ENCODE measurements at places on chromosomes 7 and 10.

GRCh38 chr10:72808001-72808400, 85.5 kb upstream of the OIT3 start:
- DNase-seq: no peak

DNA sequence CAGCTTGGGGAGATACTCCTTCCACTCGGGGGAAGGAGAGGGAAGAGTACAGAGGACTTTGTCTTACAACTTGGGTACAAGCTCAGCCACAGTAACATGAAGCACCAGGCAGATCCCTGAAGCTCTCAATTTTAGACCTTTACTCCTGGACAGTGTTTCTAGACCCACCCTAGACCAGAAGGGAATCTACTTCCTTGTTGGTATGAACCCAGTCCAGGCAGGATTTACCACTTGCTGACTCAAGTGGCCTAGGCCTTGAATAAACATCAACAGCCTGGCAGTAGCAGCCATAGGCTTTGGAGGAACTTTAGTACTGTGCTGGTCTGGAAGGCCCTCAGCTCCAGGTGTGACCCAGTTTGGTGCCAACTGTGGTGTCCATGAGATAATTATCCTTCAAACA, 173.1 kb downstream of the ADRA2A start:
- no peak for DNase-seq

DNA sequence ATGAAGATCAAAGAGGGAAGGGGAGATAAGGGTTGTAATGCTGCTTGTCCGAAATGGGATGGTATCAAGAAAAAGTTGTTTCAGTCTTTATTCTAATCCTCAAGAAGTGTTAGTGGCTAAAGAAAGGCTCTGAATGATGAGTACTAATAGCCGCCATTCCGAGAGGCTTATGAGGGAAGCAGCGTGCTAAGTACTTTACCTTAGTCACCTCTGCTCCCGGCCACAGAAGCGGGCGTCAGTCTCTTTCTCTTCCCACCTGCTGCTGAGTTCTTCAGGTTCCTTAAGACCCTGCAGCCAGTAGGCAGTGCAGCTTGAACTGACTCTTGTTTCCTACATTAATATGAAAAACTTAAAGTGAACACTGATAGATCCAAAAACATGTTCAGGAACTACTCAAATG, 73.1 kb downstream of the EEPD1 start:
- DNase-seq: no peak

DNA sequence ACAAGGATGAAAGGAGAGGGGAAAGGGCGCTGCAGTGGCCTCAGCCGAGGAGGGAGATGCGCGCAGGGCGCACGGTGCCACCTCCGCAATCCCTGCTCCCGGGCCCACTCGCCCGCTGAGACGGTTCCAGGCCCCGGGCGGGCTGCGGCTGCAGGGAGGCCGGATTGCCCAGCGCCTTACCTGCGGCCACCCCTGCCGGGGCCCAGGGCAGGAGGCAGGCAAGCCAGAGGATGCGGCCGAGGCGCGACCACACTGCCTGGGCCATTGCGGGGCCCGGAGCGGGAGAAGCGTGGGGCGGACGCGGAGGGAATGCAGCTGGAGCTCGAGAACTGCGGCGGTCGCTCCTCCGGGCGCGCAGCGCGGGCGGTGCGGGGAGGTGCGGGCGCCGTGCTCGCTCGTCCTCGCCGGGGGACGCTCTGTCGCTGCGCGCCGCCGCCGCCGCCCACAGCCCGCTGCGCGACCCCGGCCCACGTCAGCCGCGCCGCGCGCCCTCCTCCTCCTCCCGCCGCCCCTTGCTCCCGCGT, at the start of gene TMEM130:
TMEM130 (minus strand) TSS at position 418 of the 524 bp plus-strand sequence; CDS start at position 265, 153 bp downstream.
- no peak for DNase-seq

DNA sequence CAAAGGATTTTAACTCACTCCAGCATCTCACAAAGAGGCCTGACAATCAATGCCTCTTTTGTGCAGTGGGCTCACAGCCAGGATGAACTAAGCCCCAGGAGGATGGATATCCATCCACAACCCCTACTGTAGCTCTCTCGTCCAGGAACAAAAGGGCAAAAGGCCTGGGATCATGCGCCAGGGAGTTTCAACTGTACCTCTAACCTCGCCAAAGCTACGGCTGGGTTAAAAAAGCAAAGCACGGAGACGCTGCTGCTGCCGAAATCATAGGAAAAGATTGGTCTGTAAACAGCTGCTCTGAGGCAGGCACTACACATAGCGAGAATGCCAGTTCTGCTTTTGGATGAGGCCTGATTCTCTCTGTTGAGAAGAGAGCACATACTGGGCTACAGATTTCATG, 32.1 kb downstream of the VSTM4 start:
- DNase-seq: no peak

DNA sequence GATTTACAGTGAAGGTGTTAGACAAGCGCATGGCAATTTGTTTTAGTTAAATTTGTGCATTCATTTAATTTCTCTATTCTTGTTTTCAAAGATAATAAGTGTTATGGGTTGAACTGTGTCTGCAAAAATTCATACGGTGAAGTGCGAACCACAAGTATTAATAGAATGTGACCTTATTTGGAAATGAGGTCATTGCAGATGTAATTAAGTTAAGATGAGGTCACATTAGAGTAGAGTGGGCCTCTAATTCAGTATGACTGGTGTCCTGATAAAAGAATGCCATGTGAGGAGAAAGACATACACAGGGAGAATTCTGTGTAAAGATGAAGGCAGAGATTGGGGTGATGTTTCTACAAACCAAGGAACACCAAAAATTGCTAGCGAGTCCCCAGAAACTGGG, 158.8 kb upstream of the SEMA3E start:
- no peak for DNase-seq

DNA sequence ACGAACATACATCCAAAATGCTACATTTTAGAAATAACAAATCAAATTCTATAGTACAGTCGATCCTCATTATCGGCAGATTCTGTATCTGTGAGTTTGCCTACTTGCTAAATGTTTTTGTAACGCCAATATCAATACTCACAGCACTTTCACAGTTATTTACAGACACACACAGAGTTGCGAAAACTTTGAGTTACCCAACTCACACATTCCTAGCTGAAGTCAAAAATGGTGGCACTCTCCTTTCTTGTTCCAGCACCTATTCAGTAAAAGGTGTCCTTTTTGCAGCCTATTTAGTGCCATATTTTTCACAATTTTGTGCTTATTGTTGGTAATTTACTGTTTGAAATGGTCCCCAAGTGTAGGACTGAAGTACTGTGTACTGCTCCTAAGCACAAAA, 161.7 kb downstream of the AKR1D1 start:
- no peak for DNase-seq

GRCh38 chr10:120979435-120980278, 128.5 kb downstream of the WDR11 start:
- DNase-seq: no peak
